NCI-H1694 treated with DMSO at 0.1 percent for 48 hours (cell line): ENCODE measurements at places on chromosomes 3 and 15.

DNA sequence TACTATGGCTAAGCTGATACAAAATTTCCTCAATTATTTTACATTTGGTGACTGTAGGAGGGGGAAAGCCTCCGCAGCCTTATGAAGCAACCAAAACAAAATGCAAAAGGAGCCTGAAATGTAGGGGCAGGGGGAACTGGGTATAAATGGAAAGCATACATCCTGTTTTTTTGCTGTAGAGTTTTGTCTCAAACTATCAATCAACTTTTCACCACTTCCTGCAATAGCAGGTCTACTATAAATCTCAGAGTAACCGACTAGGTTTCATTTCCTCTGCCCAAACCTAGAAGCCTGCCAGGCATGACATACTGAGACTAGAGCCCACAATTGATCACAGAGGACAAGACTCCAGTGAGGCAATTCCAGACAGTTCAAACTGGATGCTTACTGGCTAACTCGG, 91.3 kb downstream of the SHQ1 start:
- no peak for DNase-seq

DNA sequence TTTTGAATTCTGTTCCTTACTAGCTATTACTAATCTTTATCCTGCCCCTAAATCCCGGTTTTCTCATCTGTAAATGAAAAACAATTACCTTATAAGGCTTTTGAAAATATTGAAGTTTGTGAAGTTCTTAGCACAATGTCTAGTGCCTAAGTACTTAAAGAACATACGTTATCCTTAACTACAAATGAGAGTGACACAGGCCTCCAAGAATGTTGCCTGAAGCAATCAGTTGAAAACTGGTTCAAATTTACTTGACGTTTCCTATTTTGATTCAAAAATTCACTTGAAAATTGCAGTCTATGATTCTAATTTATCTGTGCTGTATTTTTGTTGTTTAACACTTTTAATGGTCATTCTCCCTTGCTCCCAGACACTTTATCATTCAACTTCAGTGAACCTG, 3.2 kb downstream of the SENP7 start:
- DNase-seq: no peak

DNA sequence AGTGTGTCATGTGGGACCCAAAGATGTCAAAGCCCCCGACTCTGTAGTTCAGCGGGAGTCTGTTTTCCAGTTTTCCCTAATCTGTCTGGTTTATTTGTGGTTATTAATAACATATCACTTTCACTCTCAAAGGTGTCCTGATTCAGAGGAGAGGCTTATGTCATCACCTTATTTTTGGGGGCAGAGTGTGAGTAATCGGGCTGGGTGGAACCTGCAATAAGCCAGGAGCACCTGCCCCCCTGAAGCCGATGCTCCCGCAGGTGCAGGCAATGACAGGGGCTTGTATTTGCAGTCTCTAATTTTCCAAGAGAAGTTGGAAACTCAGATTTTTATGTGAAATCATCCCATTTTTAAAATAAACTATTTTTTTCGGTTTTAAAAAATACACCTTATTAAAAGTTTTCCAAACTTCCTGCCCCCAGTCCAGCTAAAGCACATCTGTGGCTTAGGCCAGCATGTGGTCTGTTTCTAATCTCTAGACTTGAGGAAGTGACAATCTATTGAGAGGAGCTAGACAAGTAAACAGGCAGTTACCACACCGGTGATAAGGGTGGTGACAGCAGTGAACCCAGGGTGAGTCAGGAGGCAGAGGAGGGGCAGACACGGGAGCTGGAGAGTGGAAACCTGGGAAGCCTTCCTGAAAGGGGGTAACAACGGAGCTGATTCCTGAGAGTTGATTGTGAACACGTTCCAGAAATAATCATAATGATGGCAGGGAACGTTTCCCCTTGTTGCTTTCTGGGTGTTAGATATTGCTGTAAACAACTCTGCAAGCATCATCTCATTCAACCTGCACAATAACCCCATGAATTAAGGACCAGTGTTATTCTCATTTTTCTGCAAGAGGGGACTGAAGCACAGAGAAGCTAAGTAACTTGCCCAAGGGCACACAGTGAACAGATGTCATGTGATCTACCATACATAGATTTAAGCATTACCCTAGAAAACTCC, 37.2 kb downstream of the BHLHE40 start:
- DNase-seq: no peak

DNA sequence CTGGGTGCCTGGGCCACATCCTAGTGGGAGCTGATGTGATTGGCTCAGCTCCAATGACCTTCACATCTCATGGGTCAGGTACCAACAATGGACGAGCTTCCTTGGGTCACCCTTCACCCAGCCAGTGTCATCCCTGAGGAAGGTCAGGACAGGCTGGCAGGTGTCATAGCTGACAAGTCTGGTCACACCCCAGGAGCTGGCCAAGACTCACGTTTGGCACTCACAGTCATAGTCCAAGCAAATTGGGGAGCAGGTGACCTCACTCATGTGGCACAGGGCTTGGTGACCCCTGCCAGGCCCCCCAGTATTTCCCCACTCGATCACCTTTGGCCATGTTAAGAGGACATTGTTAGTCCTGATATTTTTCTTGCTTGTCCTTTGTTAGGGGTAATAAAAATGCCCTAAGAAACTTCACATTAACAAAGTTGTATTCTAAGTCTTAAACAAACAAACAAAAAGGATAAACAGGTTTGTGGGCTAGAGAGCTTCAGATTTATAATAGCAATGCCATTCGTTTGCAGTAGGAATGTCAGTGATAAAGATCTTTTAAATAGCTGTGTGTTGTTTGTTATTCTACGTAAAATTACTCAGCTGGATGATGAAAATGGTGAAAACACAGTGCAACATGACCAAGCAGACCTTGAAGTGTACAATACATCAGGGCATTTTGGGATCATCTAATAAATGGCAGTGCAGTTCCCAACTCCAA, 79.5 kb upstream of the POMGNT2 start:
- no peak for DNase-seq

GRCh38 chr3:66394753-66395249, 106.0 kb downstream of the LRIG1 start:
- no peak for DNase-seq

GRCh38 chr15:97761110-97761509, 199.4 kb upstream of the ARRDC4 start:
- no peak for DNase-seq

DNA sequence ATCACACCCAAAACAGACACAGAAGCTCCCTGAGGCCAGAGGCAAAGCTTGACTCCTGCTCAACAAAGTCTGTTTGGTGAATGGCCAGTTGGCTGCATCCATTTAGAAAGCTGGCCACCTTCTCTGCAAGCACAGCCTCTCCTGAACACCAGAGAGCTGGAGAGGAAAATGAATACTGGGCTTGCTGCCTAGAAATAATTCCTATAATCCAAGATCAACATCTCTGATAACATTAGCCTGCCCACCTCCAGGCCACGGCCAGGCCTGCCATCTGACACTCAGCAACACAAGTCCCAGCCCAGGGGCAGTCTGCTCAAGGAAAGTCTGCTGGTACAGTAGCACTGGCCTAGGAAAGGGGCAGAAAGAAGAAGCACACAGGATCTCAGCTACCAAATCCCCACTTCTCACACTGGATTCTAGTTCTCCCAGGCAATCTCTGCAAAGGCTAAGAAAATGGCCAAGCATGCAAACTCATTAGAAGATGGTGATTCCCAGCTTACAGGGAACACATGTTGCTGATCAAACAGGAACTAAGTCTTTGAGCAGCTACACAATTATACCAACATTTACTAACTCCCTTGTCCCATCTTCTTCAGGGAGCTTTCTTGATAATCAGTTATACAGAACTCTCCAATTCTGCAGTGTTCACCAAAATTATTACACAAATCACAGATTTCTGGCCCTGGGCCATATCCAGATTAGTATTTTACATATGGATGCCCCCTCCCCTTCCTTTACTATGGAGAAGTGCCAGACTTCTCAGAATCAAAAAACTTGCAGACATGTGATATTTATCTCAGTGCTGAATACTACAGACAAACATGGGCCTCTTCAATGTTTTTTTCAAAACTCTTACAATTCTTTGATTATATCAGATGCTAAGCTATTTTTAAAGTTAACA, 9.9 kb downstream of the TBC1D2B start:
- DNase-seq: no peak

DNA sequence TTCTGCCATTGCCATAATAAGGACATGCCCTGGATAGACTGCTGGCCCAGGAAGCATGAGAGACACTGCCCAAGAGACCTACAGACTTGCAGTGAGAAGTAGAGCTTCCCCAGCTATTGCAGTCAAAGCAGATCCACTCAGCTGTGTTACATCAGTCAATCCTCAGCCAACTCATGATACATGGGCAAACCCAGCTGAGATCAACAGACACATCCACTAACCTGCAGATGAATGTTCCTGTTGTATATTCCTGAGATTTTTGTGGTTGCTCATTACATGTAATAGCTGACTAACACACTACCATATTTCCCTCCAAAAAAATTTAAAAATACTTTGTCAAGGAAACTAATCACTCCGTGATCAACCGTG, 68.6 kb downstream of the DCLK3 start:
- no peak for DNase-seq

DNA sequence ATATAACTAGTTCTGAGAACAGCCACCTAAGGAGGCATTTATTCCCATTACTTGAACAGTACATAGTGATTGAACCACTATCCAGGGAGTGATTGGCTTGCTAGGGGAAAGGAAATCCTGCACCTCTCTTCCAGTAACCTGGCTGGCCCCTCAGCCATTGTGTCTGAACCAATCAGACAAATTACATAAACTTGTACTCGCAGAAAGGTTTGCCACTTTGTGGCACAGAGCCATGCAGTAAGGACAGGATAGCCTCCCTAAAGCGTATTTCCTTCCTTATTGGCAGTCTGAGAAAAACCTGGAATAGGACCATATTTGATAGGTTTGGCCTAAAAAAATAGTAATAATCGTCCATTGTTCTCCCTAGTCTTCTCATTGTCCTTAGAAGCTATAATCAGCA, 19.0 kb downstream of the CMSS1 start:
- no peak for DNase-seq

DNA sequence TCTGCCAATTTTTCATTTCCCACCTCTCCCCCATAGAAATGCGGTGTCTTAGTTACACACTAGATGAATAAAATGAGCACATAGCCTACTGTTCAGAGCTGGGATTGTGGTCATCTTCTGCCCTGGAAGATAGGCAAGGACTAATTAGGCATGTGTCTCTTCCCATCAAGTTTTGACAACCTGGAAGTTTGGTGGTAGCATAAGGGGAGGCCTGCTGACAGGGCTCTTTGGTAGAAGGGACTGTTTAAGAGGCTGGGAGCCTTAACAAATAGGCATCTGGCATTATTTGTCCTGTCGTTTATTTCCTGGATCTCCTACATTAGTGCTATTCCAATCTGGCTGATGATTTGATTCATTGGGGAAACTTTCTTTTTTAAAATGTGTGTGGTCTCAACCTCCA, 512.3 kb downstream of the ZNF385D start:
- no peak for DNase-seq

DNA sequence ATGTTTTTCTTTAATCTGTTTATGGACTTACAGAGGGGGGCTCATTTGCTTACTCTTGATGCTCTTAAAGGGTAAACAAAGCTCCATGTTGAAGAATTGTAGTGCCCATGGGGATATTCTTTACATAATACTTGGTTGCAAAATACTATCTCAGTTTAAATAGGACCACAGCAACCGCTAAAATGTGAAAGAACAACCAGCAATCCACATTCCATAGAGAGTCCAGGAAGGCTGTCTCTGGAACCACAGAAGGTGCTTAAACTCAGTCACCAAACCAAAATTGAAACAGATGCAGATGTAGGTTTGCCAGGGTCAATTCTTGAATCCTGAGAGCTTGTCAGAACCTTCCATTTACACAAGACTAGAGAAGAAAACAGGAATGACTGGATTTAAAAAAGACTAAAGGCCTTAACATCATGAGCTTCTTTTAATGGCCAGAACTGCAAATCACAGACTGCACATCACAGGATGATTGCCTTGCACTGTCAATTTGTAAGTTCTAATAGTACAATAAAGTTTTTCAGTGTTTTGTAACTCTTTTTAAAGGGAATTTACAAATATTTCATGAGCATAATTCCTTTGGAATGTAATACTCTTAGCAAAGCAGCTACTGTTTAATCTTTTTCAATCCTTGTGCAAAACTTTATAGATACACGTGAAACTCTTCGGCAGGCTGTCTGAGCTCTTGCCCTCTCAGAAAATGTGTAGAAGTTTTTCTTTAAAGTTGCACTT, 661.6 kb downstream of the SI start:
- DNase-seq: no peak

GRCh38 chr15:42628761-42629160, 53.4 kb downstream of the STARD9 start:
- DNase-seq: no peak

GRCh38 chr3:163196815-163197374, 1700.3 kb downstream of the OTOL1 start:
- DNase-seq: no peak

DNA sequence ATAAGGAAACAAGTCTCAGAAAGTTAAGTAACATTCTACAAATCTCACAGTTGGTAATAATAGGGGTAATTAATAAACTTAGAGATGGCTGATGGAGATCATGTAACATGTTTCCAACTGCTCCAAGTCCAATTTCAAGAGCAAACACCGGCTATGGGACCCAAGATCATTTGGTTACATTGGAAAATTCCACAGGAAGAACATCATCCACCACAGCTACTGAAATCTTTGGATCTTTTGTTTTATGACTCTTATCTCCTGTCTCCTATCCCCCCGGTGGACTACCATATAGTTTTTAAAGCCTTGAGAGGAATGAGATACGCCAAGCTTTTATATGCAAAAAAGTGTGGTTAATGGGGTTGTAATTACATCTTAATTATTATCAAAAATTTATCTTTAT, 216.1 kb downstream of the WNT5A start:
- DNase-seq: no peak

DNA sequence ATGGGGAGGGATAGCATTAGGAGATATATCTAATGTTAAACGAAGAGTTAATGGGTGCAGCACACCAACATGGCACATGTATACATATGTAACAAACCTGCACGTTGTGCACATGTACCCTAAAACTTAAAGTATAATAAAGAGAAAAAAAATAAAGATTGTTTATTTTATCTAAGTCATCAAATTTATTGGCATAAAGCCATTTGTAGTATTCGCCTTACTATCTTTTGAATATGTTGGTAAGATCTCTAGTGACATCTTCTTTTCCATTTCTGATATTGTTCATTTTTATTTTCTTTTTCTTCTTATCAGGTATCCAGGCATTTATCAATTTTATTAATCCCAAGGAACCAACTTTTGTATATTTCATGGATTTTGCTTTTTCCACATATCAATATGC, 5.8 kb upstream of the ABHD5 start:
- no peak for DNase-seq

DNA sequence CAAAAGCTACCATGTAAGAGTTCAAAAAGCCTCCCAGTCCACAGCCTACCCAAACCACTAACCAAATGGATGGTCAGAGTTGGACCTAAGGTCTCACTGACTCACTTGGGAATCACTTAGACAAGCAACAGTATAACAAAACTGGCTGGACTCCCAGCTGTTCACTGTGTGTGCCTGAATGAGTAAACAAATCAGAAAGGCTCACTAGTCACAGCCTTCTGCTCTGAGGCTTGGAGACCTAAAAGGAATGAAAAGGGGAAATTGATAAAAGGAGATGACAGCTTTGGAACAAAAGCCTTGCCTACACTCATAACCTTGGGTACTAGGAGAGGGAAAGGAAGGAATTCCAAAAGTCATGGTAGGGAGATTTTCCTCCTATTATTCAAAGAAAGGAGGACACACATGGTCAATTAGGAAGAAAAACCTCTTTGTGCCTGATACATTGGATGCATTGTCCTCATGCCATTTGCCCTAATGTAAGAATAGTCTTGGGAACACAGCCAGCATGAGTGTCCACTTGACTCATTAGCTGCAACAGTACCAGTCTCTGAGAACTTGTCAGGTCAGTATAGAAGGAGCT, 92.3 kb downstream of the FRMD5 start:
- no peak for DNase-seq
